ENCODE measurements at places on chromosomes 4 and X.
A peak's percentile ranks its signal among the peaks of the same experiment; 100 is the strongest.

DNA sequence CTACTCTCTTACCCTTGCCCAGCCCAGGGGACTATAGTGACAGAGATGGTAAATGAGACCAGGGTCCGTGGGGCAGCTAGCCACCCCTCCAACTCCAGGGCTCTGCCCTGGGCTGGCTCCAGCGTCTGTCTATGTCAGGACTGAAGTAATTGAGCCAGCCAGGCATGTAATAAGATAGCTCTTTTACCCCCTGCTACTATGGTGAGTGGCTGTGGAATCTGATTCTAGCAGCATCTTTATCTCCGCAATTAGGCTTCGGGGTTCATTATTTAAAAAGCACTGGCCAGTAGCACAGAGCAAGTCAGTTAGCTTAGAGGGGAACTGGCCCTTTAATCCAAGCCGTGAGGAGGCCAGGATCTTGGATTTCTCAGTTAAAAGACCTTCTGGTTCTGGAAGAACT is 123.3 kb upstream of the RAI2 start:
- no peak for DNase-seq
- no peak overlapping the region for H3K4me3 ChIP-seq
- no peaks in the 10 kb centered on the region for H3K36me3 ChIP-seq

GRCh38 chr4:118751629-118752323 is 66.6 kb downstream of the METTL14 start:
- H3K36me3 ChIP-seq, result peaks cover 8% of the 10 kb centered on the region
- H3K27ac ChIP-seq, result peak overlapping the region; percentile 76
- peaks cover 78% of the 10 kb centered on the region for H3K4me1 ChIP-seq
- H3K4me3 ChIP-seq, result no peak overlapping the region
- H3K27me3 ChIP-seq, result no peaks in the 10 kb centered on the region

- no peak for DNase-seq
- no peaks in the 10 kb centered on the region for H3K27me3 ChIP-seq
- no peak overlapping the region for H3K4me3 ChIP-seq
- H3K36me3 ChIP-seq, result no peaks in the 10 kb centered on the region
- no peaks in the 10 kb centered on the region for H3K4me1 ChIP-seq
- no peak overlapping the region for H3K27ac ChIP-seq
These were observed 454.9 kb upstream of the FAT1 start for GRCh38 chr4:187178587-187178986.

DNA sequence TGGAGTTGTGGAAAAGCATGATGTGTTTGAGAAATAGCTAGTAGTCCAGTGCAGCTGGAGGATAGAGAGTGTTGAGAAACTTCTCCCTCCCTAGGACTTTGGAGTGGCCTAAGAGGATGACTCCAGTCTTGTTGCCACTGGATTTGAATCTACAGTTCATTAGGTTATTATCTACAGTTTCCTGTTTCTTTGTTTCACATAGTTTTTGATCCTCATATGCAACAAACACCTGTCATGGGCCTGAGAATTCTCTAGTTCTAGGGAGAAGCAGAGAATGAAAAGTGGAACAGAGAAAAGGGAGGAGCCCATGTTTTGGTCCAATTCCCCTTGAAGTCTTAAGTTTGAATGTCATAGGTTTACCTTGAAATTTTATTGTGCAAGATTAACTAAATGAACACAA is 73.6 kb upstream of the TBC1D9 start:
- no peak for DNase-seq
- no peaks in the 10 kb centered on the region for H3K36me3 ChIP-seq
- H3K27me3 ChIP-seq, result no peaks in the 10 kb centered on the region
- H3K4me1 ChIP-seq, result no peaks in the 10 kb centered on the region
- no peak overlapping the region for H3K27ac ChIP-seq

GRCh38 chrX:11836284-11836683 is 78.2 kb downstream of the MSL3 start:
- no peak overlapping the region for H3K4me3 ChIP-seq
- H3K27me3 ChIP-seq, result no peaks in the 10 kb centered on the region
- H3K27ac ChIP-seq, result no peak overlapping the region
- no peaks in the 10 kb centered on the region for H3K36me3 ChIP-seq

GRCh38 chr4:128310266-128310697 is 22.7 kb upstream of the PGRMC2 start:
- no peak overlapping the region for H3K4me3 ChIP-seq
- H3K27me3 ChIP-seq, result no peaks in the 10 kb centered on the region
- H3K36me3 ChIP-seq, result no peaks in the 10 kb centered on the region
- no peak for DNase-seq

- H3K4me3 ChIP-seq, result no peak overlapping the region
- no peaks in the 10 kb centered on the region for H3K4me1 ChIP-seq
- no peaks in the 10 kb centered on the region for H3K27me3 ChIP-seq
- DNase-seq, result peak; percentile 39
These were observed 23.9 kb downstream of the MANBA start for GRCh38 chr4:102736636-102737549.

DNA sequence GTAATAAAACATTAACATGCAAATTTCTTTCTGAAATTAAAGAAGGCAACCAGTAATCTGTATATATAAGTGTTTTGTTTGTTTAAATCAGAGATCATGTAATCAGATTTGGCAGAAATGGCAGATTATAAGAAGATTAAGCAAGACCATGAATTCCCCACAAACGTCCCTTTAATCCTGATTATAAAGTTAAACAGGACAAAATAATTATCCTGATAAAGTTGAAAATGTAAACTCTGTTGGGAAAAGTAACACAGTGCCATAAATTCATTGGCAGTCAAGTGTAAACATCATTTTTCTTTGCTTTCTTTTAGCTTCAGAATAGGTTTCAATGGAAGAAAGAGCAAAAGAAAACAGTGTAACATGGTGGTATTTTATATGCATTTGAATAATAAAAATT is 256.3 kb downstream of the KCNIP4 start:
- no peaks in the 10 kb centered on the region for H3K27me3 ChIP-seq
- H3K27ac ChIP-seq, result no peak overlapping the region
- DNase-seq, result no peak
- no peaks in the 10 kb centered on the region for H3K4me1 ChIP-seq
- no peak overlapping the region for H3K4me3 ChIP-seq

GRCh38 chr4:54842226-54842625 is 184.5 kb downstream of the KIT start:
- no peaks in the 10 kb centered on the region for H3K27me3 ChIP-seq
- no peaks in the 10 kb centered on the region for H3K4me1 ChIP-seq
- DNase-seq, result no peak

- H3K27ac ChIP-seq, result no peak overlapping the region
- H3K27me3 ChIP-seq, result no peaks in the 10 kb centered on the region
- DNase-seq, result no peak
- no peaks in the 10 kb centered on the region for H3K36me3 ChIP-seq
- no peaks in the 10 kb centered on the region for H3K4me1 ChIP-seq
These were observed 495.6 kb upstream of the ZFP42 start for GRCh38 chr4:187499956-187500355.

GRCh38 chr4:87120010-87120409 is 100.4 kb downstream of the KLHL8 start:
- H3K27ac ChIP-seq, result peak overlapping the region; percentile 82
- peak overlapping the region; percentile 48 for H3K4me3 ChIP-seq
- H3K27me3 ChIP-seq, result no peaks in the 10 kb centered on the region
- DNase-seq, result no peak
- peaks cover 7% of the 10 kb centered on the region for H3K36me3 ChIP-seq
- H3K4me1 ChIP-seq, result peaks cover 78% of the 10 kb centered on the region

DNA sequence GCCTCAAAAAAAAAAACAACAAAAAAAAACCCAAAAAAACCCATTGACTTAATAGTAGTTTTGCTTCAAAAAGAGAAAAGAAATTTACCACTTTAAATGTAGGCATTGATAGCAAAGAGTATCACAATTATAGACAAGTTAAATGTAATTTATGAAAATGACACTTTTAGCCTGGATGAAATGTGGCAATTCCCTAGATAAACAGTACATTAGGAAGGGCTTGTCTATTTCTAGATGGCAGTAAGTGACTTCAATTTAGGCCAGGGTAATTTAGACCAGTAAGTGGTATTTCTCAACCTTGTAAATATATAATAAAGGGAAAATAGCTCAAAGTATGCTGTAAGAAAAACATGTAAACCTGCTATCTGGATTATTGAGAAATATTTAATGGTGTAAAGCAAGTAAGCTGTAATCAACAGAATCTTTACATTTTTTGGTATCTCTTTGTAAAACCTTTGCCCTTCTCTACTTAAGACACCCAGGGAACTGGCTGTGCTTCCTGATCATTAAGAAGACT is 103.7 kb upstream of the RAPGEF2 start:
- H3K4me1 ChIP-seq, result peaks cover 3% of the 10 kb centered on the region
- H3K4me3 ChIP-seq, result no peak overlapping the region
- H3K27me3 ChIP-seq, result no peaks in the 10 kb centered on the region
- H3K27ac ChIP-seq, result no peak overlapping the region
- no peak for DNase-seq

Data from esophagus muscularis mucosa (tissue), 4 donors.